ENCODE measurements at places on chromosomes 7 and 10.
A peak's percentile ranks its signal among the peaks of the same experiment; 100 is the strongest.

GRCh38 chr10:113326160-113327111 is 226.4 kb upstream of the HABP2 start:
- peak; percentile 34 for DNase-seq

GRCh38 chr7:106693677-106694353 is 32.9 kb upstream of the CCDC71L start:
- DNase-seq = no peak

- DNase-seq = no peak
These were observed 117.8 kb downstream of the ZMIZ1 start for GRCh38 chr10:79186486-79187120.

DNA sequence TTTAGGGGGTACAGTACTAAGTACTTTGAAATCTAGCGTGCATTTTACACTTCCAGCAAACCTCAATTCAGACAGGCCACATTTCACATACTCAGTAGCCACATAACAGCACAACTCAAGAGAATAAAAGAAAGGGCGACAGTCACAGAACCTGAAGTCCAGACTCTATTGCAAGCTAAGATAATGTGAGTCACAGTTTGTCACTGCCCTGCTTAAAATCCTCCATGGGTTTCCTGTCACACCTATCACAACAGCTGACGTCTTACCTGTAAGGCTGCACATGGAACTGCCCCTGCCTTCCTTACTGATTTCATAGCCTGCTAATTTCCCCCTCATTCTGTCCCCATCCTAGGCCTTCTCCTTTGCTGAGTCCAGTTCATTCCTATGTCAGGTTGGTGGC is 16.1 kb upstream of the CDK14 start:
- no peak for DNase-seq

DNA sequence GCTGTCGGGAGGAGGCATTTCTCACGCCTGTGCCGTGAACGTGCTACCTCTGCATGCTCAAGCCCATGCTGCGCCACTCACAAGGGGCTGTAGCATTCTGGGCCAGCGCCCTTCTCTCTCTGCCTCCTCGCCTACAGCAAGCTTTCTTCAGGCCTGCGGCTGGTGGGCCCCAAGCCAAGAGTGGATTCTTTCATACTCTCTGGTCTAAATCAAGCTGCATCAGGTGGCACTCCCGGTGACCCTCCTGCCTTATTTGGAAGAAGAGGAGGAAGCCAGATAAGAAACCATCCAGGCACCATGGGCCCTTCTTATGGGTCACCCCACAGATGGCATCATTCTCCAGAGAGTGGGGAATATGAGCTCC is 86.7 kb upstream of the DUSP5 start:
- no peak for DNase-seq

GRCh38 chr7:22329816-22330524 is 27.0 kb downstream of the RAPGEF5 start:
- DNase-seq = no peak
